ENCODE measurements at places on chromosomes 5 and 9.
A peak's percentile ranks its signal among the peaks of the same experiment; 100 is the strongest.

- no peak for ATAC-seq
These were observed 64.6 kb upstream of the GABRA1 start for GRCh38 chr5:161783297-161783696.

DNA sequence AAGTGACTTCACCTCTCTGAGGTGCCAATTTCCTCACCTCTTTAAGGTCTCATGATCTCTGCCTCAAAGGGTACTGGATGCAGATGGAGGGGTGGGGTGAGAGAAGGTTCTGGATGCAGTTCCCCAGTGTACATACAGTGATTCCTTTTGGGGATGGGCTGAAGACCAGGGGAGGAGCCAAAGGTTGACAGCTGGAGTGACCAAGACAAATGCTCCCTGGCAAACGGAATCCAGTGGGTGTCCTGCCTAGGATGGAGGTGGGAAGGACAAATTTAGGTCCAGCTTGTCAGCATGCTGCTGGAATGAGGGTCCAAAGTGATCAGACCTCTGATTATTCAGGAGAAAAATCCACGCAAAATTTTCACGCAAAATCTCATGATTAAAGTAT lies 7.3 kb upstream of the LMX1B start:
- ATAC-seq, result no peak

- no peak for ATAC-seq
These were observed 37.8 kb downstream of the GHR start for GRCh38 chr5:42461033-42461432.

DNA sequence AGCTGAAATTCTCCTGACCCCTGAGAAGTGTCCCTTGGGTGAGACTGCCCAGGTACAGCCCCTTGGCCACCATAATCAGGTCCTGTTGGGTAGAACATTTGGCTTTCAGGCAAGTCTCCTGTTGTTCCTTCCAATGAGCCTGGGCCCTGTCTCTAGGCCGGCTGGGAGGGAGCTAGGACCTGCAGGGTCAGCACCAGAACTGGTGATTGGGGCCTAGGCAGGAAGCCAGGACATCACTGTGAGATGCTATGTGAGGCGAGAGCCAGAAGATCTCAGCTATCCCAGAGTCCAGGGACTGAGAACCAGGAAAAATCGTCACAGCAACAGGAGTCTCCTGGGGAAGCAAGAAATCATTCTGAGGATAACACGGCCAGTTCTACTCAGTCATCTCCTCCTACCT lies 51.5 kb downstream of the PCDH1 start:
- no peak for ATAC-seq

- no peak for ATAC-seq
These were observed 241.1 kb downstream of the TLR4 start for GRCh38 chr9:117945286-117945685.

GRCh38 chr5:72543365-72543764 lies 36.2 kb upstream of the ZNF366 start:
- no peak for ATAC-seq

GRCh38 chr5:123474228-123474627 lies 37.7 kb upstream of the CSNK1G3 start:
- no peak for ATAC-seq

DNA sequence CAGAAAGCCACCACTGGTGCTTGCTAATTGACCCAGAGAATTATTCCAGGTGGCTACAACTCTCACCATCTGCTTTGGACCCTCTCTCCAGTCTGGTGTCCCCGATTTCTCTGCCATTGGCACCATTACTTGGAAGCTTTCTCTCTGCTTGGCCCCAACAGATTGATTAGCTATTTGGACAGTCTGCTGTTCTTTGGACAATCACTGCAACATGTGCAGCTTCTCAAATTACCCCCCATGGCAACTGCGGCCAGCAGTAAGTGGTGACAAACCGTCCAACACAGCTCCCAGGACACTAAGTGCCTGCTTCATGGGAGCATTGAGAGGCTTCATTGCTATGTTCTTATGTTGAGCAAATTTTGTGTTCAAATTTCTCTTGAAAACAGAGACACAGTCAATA lies 309.8 kb downstream of the TAF11L14 start:
- no peak for ATAC-seq

GRCh38 chr9:136674786-136675349 lies 12.2 kb downstream of the EGFL7 start:
- ATAC-seq, result no peak

DNA sequence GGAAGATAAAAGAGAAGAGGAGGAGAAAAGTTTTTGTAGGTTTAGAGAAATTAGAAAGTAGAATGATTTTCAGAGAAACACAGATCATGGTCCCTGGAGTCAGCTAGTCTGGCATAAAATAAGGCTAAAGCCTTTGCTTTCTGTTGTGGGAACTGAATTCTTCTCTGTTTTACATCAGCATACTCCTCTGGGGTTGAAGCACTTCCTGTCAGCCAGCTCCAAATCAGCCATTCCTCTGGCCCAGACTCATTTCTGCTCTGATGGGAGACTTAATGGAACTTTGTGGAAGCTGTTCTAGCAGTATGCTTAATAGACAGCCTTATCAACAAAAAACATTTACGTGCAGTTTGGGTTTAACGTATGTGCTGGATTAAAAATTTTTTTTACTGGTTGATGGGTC lies 143.2 kb downstream of the HMHB1 start:
- ATAC-seq, result peak; percentile 74

GRCh38 chr9:8651070-8651845 lies 851.7 kb upstream of the DMAC1 start:
- ATAC-seq, result no peak

DNA sequence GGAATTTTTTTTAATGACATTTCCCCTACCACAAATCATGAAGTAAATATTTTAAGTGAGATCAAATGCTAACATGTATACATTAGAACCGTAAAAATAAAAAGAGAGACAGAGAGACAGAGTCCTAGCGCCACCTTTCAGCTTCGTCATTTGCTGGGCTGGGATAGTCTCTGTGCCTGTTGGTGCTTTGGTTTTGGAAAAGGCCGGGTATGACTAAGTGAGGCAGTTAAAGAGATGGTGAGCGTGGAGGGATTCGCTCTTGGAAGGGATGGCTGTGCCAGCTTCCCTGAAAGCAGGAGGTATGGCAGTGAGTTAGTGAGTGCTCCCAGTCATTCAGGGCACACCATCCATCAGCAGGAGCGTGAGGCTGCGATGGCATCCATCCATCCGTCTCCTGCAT lies 729.6 kb upstream of the WWC1 start:
- ATAC-seq, result no peak

- ATAC-seq, result no peak
These were observed 30.9 kb upstream of the CEP72 start for GRCh38 chr5:581266-581665.

- ATAC-seq, result no peak
These were observed 643 bp upstream of the RNF130 start for GRCh38 chr5:180072256-180072548.

DNA sequence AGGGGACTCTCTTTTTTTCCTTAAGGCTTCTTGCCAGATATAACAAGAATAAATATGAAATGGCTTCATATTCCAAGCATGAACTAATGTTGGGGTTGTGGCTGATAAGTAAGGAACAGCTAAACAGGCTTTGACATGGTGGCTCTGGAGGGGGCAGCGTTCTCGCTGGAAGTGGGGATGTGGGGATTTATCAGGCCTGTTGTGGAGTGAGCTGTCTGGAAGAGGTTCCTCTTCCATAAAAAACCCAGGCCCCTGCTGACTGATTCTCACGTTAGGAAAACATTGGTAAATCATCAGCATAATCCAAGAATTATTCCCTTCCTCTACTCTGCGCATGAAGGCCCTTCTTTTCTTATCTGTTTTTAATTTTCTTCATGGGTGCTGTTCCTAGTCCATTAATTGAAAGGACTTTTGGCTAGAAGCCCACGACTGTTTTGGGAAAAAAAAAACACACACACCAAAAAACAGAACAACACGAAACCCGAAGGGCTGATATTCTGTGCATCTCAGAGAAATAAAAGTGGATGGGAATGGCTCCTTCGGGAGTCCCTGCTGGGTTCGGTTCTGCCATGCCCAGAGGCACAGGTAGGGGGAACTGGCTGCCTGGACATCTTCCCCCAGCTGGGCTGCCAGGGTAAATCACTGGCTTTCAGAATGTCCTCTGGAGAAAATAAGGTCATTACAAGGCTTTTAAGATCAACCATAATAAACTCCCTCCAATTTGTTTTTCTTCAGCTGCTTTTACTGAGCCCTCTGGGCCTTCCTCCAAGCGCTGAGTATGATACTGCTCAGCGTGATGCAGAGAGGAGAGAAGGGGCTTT lies 297.0 kb downstream of the SLIT3 start:
- peak; percentile 75 for ATAC-seq

DNA sequence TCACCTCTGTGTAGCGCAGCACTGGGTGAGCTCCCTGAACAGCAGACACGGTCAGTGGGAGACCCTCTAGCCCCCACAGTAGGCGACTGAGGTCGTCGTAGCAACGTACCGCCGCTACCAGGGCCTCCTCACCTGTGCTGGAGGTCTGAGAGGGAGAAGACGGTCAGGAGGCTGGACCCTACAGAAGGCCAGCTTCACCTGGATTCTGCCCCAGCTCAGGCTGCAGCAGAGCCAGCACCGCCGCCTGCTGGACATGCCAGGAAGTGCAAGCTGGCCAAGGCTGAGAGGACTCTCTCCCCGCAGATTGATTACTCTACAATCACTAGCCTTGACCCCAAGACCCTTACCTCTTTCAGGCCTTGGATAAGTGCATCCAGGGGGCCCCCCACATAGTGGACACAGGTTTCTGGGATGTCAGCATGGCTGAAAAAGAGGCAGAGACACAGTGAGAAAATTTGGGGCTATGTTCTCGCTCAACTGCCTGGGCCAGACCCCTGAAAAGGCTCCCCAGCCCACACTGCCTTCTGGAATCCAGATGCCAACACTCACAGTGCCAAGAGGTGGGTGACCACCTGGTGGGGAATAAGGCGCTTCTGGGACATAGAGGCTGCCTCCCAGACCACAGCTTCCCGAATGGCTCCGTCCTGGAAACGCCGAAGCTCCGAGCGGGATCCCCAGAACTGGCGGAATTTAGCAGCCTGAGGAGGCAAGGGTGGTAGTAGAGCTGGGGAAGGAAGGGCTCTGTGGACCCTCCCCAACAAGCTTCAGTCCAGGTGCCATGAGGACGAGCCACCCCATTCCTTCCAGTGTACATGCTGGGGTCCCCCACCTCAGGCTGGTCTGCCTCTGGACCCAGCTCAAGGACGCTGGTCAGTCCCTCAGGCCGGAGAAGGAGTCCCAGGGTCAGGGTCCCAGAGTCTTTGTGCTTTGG lies 6.9 kb downstream of the NOL6 start:
- peak; percentile 89 for ATAC-seq

DNA sequence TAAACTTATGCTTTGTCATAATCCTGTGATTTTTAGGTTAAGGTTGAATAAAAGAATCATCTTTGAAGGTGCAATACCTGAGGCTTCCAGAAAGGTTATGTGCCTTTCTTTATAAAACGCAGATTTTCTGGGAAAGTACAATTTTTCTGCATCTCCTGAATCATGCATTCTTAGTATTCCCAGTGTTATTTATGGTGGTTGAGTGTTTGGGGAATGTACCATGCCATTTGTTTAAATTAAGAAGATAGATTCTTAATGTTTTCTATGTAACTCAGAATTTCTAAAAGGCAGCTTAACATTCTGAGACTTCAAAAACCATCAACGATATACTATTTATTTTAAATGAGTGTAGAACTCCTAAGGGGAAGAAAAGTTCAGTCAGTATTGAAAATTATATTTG lies 108.1 kb upstream of the FBN2 start:
- ATAC-seq, result peak; percentile 27

- no peak for ATAC-seq
These were observed 20.5 kb downstream of the MAST4 start for GRCh38 chr5:66616520-66617225.

- no peak for ATAC-seq
These were observed 12.7 kb upstream of the AHRR start for GRCh38 chr5:308672-309271.

GRCh38 chr9:135245482-135246247 lies 158.2 kb downstream of the OLFM1 start:
- ATAC-seq, result no peak

DNA sequence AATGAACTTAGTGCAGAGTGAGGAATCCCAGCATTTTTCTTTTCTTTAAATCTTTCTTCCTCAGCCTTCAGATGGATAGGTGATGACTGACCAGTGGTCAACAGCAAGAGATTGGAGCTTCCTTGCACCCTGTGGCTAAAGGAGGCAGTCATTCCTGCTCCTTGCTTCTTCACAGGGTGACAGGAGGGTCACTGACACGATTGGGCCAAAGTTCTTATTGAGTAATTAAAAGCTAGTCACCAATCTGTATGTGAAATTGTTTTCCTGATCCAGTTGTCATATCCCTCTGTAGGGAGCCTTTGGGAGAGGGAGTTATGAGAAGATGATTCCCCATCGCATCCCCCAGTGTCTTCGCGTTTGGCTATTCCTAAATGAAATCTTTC lies 85.2 kb downstream of the CMYA5 start:
- no peak for ATAC-seq

- no peak for ATAC-seq
These were observed at the start of gene HK3 for GRCh38 chr5:176899296-176899891. TSS of gene HK3 (minus strand) at chr5:176899346. CDS start at chr5:176896159, 3,187 bp downstream.

DNA sequence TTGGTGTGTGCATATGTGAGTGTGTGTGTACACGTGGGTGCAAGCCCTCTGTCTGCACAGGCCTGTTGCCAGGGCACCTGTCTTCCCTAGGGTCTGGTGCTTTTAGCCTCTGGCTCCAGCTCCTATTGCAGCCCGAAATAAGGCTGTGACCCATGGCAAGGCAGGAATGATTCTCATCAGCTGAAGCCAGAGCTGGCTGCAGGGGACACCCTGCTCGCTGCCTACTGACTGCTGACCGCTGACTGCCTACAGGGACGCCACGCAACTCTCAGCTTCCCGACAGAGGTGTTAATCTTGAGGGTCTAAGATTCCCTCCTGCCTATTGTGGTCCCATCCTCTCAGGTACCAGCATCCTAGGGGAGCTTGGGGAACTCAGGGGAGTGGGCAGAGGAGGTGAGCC lies at the start of gene MYOZ3:
Gene MYOZ3 (plus strand): TSS at position 166 of the 400 bp plus-strand sequence. CDS start 1,691 bp downstream, outside the sequence.
- no peak for ATAC-seq

- peak; percentile 26 for ATAC-seq
These were observed 74.5 kb downstream of the CDKN2A start for GRCh38 chr9:21919377-21920362.

DNA sequence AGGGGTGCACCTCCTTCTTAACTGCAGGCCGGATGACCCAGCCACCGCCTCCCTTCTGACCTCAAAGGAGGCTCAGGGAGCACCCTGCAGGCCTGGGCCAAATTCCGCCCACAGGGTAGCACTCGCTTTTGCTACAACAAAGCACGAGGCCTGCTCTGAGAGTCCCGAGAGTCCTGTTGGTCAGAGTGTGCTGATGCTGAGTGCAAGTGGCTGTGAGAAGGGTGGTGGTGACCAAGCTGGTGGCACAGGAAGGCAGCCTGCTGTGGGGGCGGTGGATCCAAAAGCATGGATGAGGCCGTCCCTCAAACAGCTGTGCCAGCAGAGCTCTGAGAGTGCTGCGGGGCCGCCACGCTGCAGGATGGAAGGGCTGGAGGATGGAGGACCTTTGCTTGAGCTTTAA lies 101.8 kb downstream of the AK8 start:
- ATAC-seq, result no peak

GRCh38 chr9:37562826-37563225 lies 13.4 kb downstream of the FBXO10 start:
- no peak for ATAC-seq

- no peak for ATAC-seq
These were observed 259.5 kb downstream of the GRIA1 start for GRCh38 chr5:153749960-153750359.

- ATAC-seq, result no peak
These were observed 354.5 kb downstream of the SPOCK1 start for GRCh38 chr5:137144656-137145055.

All from SK-N-SH treated with all-trans-retinoic acid at 6 μM for 48 hours (cell line).